ENCODE measurements at places on chromosomes 3 and 15.

GRCh38 chr15:79197285-79197684 lies 85.2 kb upstream of the ANKRD34C start:
- DNase-seq = no peak

DNA sequence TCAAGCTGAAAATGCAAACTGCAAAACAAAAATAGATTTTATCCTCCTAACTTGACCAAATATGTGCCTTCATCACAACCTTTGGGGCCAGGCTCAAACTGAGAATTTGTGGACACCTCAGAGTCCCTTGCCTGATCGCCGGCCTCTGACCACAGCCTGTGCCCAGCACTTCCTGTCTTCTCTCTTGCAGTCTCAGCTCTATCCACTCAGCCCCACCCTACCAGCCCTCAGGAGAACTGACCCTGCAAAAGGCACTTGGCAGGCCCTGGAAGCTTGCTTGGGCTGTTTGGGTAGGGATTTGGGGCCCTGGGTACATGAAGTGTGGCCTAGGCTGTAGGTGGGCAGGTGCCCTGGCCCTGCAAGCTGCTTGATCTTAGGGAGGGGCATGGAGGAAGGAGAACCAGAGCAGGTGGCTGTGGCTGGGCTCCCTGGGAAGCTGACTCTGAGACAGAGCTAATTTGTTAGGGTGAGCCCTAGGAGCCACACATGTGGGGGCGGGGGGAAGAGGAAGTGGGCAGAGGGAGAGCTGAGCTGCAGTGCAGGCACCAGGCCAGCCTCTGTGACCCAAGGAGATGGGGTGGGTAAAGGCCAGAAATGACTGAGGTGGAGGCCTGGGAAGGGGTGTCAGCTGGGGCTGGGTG lies 8.6 kb downstream of the CLEC3B start:
- no peak for DNase-seq

- no peak for DNase-seq
These were observed 430.4 kb upstream of the CCDC54 start for GRCh38 chr3:106946866-106947265.

DNA sequence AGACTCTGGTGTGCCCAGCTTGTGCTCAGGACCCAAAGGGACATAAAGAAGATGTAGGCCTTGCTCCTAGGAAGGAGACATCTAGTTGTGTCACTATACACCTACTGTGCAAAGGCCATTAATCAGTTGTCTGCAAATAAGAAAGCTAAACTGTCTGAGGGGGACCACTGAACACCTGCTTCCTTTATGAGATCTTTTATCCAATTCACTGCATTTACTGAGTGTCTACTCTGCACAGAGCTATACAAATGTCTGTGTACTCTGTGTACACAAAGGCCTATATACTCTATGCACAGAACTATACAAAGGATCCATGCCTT lies 124.8 kb downstream of the CTNNB1 start:
- DNase-seq = no peak

DNA sequence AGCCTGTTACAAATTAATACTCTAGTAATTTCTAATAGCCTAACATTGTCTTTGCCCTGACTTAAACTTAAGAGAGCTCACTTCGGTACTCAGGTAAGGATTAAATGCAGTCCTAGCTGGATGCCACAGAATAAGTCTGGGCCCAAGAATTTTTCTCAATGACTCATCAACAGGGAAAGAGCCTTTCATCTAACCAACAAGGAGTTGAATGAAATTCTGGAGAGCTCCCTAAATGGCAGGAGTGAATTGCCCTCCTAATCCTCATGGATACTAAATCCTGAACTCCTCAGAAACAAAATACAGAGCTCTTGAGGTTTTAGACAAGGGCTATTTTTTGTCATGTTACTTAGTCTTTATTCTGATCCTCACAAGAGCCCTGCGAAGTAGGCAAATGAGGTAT lies 159.5 kb downstream of the PLCH1 start:
- no peak for DNase-seq

- DNase-seq = no peak
These were observed 1.1 kb downstream of the FAN1 start for GRCh38 chr15:30904812-30905211.

DNA sequence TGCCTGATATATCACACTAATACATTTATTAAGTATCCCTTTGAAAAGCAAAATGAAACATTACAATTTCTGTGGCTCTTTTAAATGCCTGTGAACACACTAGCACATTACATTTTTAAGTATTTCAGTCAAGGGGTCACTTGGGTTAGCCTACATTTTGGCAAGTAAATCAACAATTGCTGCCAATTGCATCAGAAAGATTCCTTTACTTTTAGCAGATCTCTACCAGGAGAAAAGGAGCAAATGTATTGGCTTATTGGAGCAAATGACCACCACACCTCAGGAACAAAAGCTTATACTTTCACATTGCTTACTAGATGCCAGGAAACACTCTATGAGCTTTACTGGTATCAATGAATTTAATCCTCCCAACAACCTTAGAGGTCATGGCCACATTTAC lies 947.1 kb downstream of the FHIT start:
- DNase-seq = no peak

DNA sequence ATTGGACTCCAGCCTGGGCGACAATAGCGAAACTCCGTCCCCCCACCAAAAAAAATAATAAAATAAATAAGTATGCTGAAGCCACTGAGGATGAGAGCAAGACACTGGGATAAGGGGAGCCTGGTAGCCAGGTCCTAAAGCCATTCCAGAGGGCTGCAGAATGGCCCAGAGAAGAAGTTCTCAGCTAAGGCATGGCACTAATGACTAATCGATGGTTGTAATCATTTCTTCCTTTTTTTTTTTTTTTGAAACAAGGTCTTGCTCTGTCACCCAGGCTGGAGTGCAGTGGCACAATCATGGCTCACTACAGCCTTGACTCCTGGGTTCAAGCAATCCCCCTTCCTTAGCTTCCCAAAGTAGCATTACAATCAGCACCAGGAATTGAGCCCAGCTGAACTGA lies 25.6 kb upstream of the ZNF774 start:
- DNase-seq = no peak

DNA sequence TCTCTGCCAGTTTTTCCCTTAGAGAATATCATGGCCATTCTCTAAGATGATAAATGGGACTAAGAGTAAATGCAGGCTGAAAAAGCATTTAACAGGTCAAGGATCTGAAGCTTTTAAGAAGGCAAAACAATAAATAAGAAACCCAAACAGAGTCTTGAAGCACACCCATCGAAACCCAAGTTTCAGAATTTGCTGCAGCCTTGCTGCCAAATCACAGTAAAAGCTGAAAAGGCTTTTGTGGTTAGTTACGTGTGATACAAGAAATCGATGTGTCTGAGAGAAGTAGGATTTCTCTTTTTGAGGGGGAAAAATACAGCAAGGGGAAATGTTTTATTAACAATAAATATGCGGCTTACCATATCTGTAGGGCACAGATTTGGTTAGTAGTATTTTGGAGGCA lies 92.0 kb downstream of the IGF1R start:
- no peak for DNase-seq

DNA sequence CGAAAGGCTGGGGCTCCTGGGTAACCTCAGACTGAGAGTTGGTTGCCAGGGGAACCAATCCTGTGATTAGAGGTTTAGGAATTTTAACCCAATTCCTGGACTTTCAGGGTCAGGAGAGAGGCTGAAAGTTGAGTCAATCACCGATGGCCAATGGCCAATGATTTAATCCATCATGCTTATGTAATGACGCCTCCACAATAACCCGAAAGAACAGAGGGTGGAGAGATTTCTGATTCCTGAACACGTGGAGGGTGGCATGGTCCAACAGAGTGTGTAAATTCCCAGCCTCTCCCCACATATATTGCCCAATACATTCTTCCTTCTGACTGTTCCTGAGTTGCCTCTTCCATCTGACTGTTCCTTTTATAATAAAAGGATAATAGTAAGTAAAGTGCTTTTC lies 137.2 kb upstream of the CBLB start:
- DNase-seq = no peak

DNA sequence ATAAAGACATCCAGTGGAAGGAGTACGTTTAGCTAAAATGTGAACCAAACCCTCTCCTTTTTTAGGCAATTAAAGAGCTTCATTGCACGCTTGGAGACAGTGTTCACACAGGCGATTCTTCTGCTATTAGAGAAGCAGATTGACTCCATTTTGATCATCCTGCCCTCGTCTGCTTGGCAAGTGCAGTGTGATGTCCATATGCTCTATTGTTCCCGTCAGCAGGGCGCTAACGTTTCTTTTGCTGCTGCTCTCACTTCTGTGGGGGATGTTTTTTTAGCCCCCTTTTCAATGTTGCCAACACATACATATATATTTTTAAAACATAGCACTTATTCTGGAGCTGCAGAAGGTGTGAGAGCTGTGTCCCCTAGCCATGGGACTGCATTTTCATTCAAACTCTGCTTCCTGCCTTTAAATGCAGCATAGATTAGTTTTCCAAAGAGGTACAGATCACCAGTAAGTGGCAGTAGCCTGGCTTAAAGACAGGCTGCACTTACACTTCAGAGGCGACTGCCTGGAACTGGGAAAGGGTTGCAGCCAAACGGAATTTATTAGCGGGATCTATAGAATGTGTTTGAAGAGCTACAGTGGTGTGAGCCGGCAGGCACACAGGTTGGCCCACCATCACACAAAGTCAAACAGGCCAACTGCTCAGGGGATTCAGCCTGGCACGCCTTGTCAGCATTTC lies 292.6 kb upstream of the DPH6 start:
- no peak for DNase-seq

DNA sequence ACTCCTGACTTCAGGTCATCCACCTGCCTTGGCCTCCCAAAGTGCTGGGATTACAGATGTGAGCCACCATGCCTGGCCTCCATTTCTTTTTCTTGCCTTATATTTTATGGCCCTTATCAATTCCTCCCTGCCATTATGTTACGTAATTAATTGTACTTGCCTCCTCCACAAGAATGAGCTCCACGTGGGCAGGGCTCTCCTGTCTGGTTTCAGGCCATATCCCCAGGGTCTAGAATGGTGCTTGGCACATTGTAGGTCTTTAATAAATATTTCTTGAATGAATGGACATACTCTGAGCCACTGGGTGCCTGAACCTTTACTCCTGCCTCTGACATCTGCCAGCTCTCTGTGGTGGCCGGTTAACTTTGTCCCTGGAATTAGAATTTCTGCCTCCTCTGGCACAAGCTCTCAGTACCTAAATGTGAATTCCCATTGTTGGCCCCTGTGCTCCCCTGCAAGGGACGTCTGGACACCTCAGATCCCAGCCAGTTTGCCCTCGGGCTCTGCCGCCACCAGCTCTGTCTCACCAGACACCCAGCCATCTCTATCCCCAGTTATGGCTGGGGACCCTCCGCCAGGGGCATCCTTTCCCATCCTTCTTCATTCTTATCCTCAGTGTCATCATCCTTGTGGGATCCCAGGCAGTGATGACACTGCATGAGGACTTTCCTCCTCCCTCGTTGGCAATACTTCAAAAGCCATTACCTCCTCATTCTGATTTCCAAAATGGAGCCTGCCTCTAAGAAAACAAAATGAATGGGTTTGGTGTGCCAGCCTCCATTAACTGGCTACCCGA lies 165.6 kb upstream of the SMAD3 start:
- no peak for DNase-seq

DNA sequence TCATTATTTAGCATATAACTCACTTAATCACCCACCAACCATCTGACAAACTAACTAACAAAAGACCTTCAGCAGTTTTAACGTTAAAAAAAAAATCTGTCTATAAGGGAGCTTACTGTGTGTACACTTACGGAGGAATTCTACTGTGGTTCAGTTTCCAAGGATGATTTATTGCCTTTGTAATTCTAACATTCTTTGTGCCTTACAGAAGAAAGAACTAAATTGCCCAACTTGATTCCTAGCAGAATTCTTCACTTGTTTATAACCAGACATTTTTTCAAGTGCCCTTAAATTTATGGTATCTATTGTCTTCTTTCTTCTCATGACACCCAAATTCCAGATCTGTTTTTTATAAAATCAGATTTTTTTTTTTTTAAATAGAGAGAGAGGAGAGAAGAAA lies 119.7 kb upstream of the IGSF10 start:
- no peak for DNase-seq

GRCh38 chr3:67033079-67033478 lies 35.0 kb downstream of the KBTBD8 start:
- DNase-seq = no peak

GRCh38 chr3:13621381-13622221 lies 72.7 kb downstream of the FBLN2 start:
- no peak for DNase-seq

- no peak for DNase-seq
These were observed 68.9 kb upstream of the STXBP5L start for GRCh38 chr3:120839120-120839519.

DNA sequence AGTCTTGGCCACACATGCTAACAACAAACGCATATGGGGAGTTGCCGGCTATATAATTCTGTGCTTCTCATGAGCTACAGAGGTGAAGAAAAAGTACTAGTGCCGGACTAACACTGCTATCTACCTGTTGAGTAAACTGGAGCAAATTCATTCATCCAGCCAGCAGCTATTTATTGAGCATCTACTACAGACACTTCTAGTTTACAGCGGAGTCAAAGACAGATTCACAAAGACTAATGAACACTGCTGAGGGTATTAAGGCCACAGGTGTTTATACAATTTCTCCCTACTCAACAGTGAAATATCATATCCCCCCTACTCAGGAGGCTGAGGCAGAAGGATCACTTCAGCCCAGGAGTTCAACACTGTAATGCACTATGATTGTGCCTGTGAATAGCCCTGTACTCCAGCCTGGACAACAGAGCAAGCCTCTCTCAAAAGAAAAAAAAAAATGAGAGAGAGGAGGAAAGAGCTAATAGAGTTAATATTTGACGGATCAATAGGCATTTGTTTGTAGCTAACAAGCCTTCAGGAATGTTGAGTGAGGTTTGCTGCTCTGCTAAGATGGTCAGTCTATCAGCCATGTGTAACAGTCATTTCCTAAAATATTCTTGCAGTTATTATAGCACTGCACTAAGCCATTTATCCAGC lies 17.8 kb downstream of the ADCY5 start:
- no peak for DNase-seq

DNA sequence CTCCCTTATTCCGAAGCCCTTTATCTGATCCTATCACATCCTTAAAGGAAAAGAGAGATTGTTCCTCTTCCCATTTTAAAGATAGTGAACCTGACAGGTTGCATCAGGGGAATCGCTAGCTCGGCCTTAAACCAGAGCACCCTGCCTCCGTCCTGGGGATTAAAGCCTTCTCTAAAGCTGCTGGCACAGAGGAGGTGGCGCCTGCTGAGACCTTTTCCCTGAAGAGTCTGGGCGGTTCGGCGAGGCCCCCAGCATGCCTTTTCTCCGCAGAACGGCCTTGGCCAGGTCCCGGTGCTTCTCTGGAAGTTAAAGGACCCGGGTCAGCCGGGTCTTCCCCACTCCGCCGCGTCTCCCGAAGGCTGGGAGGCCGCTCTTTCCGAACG lies 593 bp downstream of the FAM219B start:
- no peak for DNase-seq

GRCh38 chr3:67640023-67640660 lies 14.3 kb downstream of the SUCLG2 start:
- DNase-seq = no peak
